Stimulated activated CD8-positive, alpha-beta memory T cell treated with anti-CD3 and anti-CD28 coated beads, Interleukin-15, amount 100 ng/mL, for 24 hours (primary cell): ENCODE measurements at places on chromosomes 1 and 21.

DNA sequence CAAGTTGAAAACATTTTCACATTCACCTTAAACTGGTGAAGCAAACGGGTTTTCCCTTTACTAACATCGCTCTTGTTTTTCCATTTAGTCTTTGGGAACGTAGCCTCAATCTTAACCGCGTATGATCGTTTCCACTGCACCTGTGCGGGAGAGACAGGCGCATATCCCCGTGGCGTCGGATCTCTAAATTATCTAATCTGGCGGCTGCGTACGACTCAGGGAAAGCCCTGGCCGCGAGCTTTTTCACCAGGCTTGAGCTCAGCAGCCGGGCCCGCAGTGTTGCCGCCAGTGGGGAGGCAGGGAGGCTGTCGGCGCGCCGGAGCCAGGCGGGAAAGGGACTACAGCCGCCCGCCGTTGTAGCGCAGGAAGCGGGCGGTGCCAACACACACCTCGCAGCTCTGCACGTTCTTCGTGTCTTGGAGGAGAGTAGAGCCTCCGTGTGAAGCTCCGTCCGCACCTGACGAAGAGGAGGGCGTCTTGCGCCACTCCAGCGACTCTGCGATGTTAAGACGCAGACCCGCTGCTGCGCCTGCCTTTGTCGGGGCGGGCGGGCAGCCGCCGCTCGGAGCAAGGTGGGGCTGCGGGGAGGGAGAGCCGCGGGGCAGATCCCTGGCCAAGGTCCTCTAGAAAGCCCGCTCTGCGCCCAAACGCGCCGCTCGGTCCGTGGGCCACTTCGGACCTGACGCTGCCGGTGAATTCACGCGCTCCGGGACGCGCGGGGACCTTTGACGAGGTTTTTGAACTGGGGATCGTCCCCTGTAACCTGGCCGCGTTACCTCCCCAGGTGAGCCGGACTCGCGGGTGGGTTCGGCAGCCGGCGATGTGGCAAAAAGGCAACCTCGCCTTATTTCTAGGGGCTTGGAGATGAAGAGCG lies 18.5 kb upstream of the TBX15 start:
- DNase-seq: no peak

DNA sequence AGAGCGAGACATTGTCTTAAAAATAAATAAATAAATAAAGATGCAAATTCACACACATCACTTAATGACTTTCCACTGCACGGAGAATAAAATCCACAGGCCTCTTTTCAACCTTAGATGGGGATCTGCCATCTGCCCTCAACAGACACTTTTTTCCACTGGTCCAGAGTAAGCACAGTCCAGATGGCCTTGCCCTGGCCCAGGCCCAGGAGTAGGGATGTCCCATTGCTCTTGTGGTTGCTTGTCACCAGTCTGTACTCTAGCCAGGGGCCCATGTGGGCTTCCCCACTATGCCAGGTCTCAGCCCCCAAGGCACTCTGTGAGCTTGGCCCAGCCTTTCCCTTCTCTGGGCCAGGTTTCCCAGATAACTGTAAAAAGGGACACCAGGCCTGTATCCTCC lies 17.4 kb downstream of the PLOD1 start:
- no peak for DNase-seq

DNA sequence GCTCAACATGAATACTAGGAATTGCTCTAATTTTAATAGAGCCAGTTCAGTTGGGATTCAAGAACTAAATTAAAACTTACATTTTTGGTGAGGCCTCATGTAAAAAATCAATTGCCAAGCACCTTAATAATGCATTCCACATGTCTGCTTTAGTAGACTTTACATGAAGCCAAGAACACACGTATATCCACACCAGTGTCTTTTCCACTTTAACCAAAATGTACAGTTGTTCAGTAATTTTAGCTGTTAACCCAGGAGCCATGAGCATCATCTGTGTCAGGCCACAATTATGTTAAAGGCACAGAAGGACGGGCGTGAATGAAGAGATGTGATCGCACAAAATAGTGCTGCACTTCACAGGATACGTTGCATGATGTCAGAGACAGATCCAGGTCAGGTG lies 136.7 kb downstream of the TLR5 start:
- no peak for DNase-seq

DNA sequence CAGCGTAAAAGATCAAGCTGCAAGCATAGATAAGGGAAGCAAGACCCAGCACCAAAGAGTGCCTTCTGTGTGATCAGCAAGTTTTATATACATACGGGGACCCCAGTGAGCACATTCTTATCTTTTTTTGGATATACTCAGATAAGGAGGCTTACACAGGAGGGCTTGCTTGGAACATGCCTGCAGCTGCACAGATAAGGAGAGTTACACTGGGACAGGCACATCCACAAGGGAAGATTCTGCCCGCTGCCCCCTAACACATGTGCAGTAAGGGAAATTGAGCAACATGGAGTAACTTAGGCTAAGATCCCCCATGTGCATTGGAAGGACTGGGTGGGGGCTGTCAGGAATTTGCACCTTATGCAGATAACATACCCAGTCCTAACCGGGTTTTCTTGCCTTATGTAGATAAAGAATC lies 1334.8 kb downstream of the MRPL39 start:
- no peak for DNase-seq
